ENCODE measurements at places on chromosomes 2 and 18.

GRCh38 chr2:176091329-176092258, 927 bp upstream of the HOXD13 start:
- DNase-seq, result no peak

GRCh38 chr2:97857553-97857952, 138.2 kb downstream of the TMEM131 start:
- DNase-seq, result no peak

- no peak for DNase-seq
Observed at GRCh38 chr2:168504323-168504722, 48.3 kb downstream of the CERS6 start.

GRCh38 chr2:33241581-33241980, 234.9 kb upstream of the RASGRP3 start:
- no peak for DNase-seq

- DNase-seq, result no peak
Observed at GRCh38 chr2:233426619-233427342, 72.5 kb downstream of the DGKD start.

DNA sequence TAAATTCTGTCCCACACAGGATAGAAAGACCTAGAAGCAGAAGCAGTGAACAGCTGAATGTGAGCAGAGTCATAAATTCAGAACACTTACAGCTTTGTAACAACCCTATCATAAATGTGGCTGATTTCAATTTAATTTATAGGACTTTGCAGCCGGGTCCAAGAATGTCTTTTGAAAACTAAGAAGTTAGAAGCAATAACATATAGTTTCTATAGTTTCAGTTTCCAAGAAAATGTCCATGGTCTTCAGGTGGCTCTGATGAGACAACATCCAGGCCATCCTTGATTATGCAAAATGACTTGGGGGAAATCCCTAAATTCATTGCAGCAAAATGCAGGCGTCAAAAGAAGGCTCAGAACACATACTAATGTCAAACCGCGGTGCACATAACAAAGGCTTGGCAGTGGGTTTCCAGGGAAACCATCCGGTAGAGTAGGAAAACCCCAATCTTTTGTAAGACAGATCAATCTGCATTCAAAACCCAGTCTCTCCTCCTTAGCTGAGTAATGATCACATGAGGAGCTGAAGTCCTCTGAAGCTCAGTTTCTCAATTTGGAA, 442.2 kb upstream of the ID2 start:
- no peak for DNase-seq

- no peak for DNase-seq
Observed at GRCh38 chr2:27336173-27336572, 13.3 kb upstream of the MPV17 start.

GRCh38 chr2:7672027-7672684, 754.9 kb downstream of the RNF144A start:
- peak; percentile 79 for DNase-seq

DNA sequence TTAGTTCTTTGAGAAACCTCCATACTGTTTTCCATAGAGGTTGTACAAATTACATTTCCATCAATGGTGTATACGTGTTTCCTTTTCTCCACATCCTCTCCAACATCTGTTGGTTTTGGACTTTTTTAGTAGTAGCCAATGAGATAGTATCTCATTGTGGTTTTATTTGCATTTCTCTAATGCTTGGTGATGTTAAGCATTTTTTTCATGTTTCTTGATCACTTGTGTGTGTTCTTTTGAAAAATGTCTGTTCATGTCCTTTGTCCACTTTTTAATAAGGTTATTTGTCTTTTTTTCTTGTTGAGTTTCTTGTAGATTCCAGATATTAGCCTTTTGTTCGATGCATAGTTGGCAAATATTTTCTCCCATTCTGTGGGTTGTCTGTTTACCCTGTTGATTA, 392.3 kb upstream of the ZEB2 start:
- no peak for DNase-seq

DNA sequence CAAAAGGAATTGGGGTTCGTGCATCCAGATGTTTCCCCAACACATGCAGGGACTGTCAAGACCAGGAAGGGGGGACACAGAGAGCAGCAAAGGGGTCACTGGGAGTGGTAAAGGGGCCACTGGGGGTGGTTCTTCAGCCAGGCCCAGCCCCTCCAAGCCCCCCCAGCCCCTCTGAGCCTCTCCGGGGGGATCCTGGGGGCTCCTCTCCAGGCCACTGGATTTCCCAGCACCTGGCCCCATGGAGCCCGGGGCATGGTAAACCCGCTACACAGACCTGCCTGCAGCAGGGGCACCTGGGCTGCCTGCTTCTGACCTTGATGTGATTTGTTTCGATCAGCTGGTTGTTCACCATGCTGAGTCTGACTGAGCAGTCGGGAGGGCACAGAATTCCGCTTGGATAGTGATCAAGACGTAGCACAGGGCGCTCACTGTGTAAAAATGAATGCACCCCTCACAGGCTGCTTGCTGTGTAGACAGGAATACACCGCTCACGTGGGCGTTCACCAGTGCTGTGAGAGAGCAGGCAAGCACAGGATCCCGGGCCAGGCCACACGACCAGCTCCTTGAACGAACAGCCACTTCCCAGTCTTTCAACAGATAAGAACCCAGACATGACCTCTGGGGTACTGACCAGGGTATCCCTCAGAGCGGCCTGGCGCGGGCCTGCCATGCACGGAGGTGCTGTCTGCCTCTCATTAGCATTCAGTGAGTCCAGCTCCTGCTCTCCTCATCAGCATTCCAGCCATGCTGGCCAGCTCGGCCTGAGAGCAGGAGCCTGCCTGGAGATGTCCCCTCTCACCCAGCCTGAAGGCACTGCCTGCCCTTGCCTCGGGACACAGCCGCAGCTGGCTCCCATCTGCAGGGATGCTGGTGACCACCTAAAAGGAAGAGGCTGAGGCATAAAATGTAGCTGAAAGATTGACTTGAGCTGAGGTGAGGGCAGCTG, 73.3 kb upstream of the OTOS start:
- DNase-seq, result no peak

- no peak for DNase-seq
Observed at GRCh38 chr2:42116195-42117181, 52.7 kb upstream of the EML4 start.

GRCh38 chr2:198135481-198135934, 331.1 kb downstream of the PLCL1 start:
- DNase-seq, result no peak

DNA sequence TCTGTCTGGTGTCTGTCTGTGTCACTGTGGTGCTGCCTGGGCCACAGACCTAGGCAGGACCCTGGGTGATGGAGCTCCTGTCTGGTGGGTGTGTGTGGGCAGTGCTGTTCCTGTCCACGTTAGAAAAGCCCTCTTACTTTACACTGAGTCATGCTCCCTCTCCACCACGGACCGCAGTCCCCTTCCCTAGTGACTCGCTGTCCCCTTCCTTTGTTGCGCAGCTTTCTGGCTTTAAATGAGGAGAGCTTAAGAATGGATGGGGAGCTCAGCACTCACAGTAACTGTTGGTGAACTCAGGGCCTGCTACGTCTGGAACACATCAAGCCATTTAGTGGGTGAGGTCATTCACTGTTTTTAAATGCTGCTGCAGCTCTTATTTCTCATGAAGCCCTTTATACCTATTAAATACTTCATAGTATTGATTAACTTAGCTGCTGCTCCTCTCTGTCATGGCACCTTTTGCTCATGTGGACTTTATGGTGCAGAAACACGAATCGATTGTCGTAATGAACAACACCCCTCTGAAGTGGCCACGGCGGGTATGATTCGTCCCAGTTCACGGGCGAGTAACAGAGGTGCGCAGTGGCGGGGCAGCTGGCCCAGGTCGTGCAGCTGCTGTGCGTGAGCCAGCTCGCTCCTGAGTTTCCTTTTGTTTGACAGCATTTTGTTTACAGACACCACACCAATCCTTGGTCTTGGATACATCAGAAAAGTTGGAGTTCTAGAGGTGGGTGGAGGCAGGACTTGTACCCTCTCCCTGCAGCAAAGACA, 100.4 kb downstream of the LDLRAD4 start:
- no peak for DNase-seq

DNA sequence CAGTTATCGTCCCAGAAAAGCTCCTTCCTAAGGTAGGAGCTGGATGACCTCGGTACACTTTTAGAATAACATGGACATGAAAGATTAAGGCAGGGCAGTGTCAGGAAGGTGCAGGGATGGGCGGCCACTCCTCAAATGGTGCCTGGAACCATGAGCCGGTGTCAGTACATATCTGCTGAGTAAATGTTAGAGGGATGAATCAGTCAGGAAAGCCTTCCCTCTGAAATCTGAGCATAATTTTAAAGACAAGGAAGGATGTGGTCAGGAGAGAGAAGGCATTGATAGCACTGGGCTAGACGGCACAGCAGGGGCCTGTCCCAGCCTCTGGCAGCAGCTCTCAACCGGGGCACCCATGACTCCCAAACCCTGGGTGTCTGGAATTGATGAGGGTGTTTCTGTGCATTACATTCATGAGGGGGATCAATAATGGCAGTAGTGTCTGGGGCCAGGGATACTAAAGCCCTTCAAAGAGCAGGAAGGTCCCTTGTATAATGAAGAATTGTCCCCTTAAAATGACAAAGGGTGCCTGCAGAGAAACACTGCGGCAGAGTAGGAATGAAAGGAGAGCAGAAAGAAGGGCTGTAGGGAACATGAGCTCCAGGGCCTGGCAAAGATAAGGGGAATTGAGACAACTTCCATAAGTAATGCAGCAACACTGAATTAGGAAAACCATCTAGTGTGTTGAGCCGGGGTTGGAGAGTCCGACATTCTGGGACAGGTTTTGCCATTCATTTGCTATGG, 162.3 kb upstream of the REV1 start:
- DNase-seq, result no peak

DNA sequence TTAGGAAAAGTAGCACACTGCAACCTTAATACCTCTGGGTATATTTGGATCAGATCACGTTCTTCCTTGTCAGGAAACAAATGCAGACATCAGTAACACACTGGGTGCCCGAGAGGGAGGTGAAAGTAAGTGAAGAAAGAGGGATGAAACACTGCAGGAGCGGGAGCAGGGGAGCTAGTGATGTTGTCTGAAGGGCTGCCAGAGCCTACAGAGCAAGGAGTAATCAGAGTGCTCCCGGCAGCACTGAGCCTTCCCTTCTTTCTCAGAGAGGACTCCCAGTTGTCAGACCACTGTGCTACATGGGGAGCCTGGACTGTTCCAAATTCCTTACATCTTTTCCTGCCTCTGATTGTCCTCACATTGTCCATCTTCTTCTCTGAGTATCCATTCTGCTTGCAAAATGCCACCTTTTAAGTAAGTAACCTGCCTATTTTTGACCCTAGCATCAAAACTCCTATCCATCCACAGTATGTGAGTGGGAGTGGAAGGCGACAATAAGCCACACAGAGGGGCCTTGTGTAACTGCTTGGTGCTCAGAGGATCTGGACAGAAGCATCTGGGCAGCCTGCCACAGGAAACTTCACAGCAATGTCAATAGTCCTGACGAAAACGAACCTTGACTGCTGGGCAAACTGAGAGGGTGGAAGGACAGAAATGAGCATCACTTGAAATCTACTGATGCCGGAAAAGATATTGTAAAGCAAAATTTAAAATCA, 10.8 kb upstream of the NAB1 start:
- DNase-seq, result no peak

GRCh38 chr2:95007822-95008221, 17.7 kb upstream of the MAL start:
- no peak for DNase-seq

DNA sequence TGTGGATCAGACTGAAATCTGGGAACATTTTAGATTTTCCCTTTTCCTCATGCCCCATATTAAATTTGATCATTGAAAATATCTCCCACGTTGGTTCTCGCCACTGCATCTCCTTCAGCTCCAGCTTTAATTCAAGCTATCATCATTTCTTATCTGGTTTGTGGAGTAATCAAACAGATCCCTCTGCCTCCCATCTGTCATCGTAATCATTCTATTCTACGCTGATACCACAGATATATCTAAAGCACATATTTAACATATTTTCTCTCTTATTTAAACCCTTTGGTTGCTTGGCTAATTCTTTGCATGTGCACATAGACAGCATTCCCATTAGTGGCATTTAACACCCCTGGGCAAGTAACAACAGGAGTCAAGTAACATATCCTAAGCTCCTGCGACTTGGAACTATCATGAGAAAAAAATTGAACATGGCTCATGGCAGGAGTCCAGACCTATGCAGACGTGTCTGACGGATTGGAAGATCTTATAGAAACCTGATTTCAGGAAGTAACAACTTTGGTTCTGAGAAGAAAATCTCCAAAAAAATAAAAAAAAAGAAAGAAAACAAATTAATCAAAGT, 158.8 kb upstream of the KYNU start:
- DNase-seq, result no peak

DNA sequence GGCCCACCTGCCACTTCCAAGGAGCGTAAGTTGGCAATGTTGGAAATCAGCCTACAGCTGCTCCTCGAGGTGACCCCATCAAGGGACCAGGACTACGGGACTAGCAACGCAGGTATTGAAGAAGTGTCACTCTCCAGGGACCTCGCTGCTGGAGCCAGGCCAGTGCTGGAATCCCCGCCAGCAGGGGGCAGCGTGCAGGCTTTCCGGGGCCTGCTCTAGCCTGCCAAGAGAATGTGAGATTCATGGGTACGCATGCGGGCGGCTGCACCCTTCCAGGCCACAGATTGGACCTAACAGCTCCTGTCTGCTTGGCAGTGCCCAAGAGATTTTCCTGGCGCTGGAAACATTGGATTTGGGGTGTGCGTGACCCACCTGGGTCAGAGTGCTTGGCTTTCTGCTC, 182.8 kb upstream of the RAB12 start:
- peak; percentile 52 for DNase-seq

GRCh38 chr2:95333888-95334338, 36.8 kb downstream of the KCNIP3 start:
- peak; percentile 57 for DNase-seq

- no peak for DNase-seq
Observed at GRCh38 chr2:209570194-209570593, 146.3 kb downstream of the MAP2 start.

- no peak for DNase-seq
Observed at GRCh38 chr2:157785200-157785599, 90.9 kb downstream of the ACVR1 start.

DNA sequence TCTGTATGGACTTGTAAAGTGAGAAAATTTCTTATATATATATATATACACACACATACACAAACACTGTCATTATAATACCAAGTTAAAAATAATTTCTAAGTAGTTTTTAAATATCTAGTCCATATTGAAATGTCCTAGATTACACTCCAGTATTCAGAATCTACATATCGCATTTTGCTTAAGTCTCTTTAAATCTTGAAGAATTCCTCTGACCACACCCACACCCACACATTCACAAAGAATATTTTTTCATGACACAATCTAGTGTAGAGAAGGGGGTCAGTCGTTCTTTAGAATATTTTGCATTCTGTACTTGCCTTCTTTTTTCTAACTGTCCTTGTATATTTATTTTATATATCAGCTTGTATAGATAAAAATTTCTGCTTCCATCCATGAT, 509.7 kb downstream of the CCDC85A start:
- no peak for DNase-seq

- no peak for DNase-seq
Observed at GRCh38 chr2:24919506-24920097, 435 bp downstream of the ADCY3 start.

GRCh38 chr2:74959106-74959751, 786 bp downstream of the POLE4 start:
- DNase-seq, result no peak

GRCh38 chr2:197137231-197137630, 173.3 kb downstream of the ANKRD44 start:
- no peak for DNase-seq
